A673 (cell line): ENCODE measurements at places on chromosomes 11 and 22.

GRCh38 chr11:19988598-19988997 is 171.7 kb downstream of the DBX1 start:
- no peak overlapping the region for H3K27ac ChIP-seq
- no peaks in the 10 kb centered on the region for H3K4me1 ChIP-seq
- no peak overlapping the region for H3K4me3 ChIP-seq
- H3K27me3 ChIP-seq, result no peaks in the 10 kb centered on the region

GRCh38 chr11:76577921-76578653 is 92.5 kb downstream of the LRRC32 start:
- DNase-seq, result no peak
- no peaks in the 10 kb centered on the region for H3K36me3 ChIP-seq
- H3K4me3 ChIP-seq, result no peak overlapping the region
- peak overlapping the region; percentile 11 for H3K27ac ChIP-seq
- H3K27me3 ChIP-seq, result no peaks in the 10 kb centered on the region
- H3K4me1 ChIP-seq, result no peaks in the 10 kb centered on the region

DNA sequence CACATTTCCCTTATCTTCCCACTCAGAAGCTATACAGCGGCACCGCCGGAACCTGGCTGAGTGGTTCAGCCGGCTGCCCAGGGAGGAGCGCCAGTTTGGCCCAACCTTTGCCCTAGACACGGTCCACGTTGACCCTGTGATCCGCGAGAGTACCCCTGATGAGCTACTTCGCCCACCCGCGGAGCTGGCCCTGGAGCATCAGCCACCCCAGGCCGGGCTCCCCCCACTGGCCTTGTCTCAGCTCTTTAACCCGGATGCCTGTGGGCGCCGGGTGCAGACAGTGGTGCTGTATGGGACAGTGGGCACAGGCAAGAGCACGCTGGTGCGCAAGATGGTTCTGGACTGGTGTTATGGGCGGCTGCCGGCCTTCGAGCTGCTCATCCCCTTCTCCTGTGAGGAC is 4.9 kb downstream of the NLRX1 start:
- no peak overlapping the region for H3K4me3 ChIP-seq
- H3K27ac ChIP-seq, result no peak overlapping the region
- H3K27me3 ChIP-seq, result no peaks in the 10 kb centered on the region
- H3K4me1 ChIP-seq, result peaks cover 9% of the 10 kb centered on the region

DNA sequence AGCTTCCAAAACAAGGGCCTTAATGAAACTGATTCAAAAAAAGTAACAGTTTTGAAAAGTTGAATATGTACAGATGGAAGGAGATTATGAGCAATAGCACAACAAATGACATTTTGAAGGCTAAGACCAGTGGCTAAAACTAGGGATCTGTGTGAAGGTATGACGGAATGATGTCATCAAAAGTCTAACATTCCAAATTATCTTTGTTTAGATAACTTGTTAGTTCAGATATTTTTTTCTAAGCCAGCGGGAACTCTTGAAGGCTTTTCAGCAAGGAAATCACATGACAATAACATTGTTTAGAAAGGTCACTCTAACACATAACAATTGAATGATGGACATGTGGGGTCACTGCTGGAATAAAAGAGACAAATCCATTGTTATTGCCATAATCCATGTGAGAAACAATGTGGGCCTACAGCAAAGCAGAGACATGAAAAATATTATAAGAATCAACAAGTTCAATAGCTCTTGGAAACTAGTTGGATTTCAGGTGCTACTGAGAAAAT is 260.5 kb downstream of the CASP12 start:
- no peaks in the 10 kb centered on the region for H3K27me3 ChIP-seq
- H3K36me3 ChIP-seq, result no peaks in the 10 kb centered on the region
- peaks cover 4% of the 10 kb centered on the region for H3K4me1 ChIP-seq
- DNase-seq, result no peak
- H3K4me3 ChIP-seq, result no peak overlapping the region
- no peak overlapping the region for H3K27ac ChIP-seq
